ELF-1 (cell line): ENCODE measurements at places on chromosomes 6 and 20.

GRCh38 chr6:116779573-116780164 is 14.2 kb upstream of the FAM162B start:
- DNase-seq = peak; percentile 2

GRCh38 chr20:31617432-31618104 is 12.5 kb downstream of the ID1 start:
- DNase-seq = no peak

DNA sequence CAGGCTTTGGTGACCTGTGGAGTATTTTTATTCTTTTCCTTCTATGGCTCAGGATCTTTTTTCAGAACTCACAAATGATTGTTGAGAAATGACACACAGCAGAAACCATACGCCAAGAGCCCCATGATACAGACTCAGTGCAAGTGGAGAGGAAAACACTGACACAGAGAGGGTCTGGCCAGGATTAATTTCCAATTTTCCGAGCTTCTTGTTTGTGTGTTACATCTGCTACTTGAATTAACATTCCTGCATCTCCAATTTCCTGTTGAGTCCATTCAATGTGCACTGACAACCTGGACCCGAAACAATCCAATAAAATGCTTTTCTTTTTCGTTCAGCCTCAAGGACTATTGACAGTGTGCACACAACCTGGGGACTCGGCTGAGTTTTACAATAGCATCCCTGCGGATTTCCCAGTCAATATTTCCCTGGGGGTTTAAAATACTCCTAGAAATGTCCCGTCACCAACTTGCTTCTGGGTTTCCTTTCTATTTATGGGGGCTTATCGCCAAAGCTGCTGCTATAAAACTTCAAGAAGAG is 4.9 kb upstream of the MLN start:
- no peak for DNase-seq

DNA sequence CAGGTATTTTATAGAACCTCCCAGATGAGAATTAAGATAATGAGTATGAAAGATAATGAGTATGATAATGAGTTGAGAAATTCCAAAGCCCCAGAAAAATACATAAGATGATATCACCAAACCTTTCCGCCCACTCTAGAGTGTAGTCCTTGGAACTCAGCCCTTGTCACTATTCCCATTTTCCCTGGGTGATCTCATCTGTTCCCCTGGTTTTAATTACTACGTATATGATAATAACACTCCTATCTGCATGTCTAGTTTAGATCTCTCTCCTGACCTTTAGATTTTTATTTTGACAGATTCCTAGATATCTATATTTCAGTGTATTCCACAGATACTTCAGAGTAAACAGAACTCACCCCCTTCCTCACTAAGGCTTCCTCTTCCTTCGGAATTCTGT is 51.0 kb upstream of the ASIP start:
- no peak for DNase-seq

GRCh38 chr20:13183005-13183404 is 38.1 kb upstream of the ISM1 start:
- DNase-seq = no peak

DNA sequence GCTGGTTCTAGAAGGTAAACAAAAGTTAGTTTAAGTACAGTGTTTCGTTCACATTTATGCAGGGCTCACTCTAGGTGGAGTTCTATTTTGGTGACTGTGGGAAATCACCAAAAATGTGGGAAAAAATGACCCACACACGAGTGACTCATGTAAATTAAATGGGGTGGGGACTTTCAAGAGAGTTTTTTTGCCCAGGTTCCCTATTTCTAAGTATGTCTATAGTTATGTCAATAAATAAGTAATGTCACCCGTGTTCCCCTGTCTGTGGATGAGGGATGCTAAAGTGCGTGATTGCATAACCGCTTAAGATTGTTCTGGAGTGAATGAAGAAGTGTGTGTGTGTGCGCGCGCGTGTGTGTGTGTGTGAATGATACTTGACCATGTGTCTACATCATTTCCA is 69.1 kb downstream of the MYB start:
- DNase-seq = no peak

- DNase-seq = no peak
Measured at GRCh38 chr6:75213112-75213511, 7.3 kb upstream of the COL12A1 start.

GRCh38 chr20:29744071-29744470 is 1513.4 kb upstream of the DEFB115 start:
- DNase-seq = no peak

DNA sequence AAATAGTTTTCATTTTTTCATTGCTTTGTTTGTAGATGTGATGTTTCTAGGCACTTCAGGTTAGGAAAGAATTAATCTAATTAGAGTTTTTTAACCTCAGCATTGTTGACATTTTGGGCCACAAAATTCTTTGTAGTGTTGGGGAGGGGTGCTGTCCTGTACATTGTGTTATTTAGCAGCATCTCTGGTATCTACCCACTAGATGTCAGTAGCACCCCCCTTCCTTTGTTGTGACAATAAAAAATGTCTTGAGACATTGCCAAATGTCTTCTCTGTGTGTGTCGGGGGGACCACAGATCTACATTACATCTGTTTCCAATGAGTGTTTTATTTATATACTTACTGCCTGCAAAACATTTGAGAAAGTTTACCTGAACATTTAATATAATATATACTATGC is 45.6 kb downstream of the EYA4 start:
- no peak for DNase-seq
